ENCODE measurements at places on chromosomes 5 and 9.

GRCh38 chr5:78727786-78728761, 79.5 kb upstream of the LHFPL2 start:
- no peak for DNase-seq

DNA sequence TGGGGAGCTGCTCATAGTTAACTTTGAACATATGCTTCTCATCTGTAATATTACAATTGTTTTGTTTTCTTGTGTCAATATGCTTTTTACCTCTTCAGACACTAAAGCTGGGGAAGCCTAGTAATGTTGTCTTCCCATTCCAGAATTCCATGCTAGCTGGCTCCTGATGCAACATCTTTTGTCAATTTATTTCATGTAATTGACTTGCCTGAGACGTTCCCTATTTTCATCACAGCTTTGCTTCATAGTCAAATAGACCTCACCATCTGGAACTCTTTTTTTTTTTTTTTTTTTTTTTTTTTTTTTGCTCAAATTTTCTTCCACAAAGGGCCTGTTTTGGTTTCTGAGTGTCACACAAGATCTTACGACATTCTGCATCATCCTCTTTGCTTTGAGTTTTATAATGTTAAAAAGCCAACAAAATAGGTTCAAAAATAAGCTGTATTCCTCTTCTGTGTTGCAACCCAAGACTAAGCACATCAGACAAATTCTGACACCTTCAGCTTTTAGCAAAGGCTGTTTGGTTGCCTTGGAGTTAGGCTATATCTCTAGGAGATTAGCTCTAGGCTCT, 235.2 kb downstream of the NR3C1 start:
- no peak for DNase-seq

DNA sequence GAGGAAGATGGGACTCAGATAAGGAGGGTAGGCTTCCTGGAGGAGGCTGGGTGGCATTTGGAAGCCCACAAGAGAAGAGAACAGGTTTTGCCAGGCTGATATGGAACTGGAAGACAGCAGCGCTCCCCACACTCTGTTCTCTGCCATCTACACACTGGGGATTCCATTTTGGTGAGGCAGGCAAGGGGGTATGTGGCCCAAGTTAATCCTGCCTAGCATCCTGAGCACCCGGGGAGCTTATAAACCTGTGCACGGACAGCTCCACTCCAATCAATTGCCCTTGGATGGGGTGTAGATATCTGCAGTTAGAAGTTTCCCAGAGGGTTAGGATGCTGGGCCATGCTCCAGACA, 158.8 kb downstream of the MACROH2A1 start:
- no peak for DNase-seq

- DNase-seq: no peak
Observed at GRCh38 chr5:73375949-73376348, 72.6 kb downstream of the FOXD1 start.

Data from epithelial cell of prostate (primary cell).